ENCODE measurements at places on chromosomes 4 and X.

DNA sequence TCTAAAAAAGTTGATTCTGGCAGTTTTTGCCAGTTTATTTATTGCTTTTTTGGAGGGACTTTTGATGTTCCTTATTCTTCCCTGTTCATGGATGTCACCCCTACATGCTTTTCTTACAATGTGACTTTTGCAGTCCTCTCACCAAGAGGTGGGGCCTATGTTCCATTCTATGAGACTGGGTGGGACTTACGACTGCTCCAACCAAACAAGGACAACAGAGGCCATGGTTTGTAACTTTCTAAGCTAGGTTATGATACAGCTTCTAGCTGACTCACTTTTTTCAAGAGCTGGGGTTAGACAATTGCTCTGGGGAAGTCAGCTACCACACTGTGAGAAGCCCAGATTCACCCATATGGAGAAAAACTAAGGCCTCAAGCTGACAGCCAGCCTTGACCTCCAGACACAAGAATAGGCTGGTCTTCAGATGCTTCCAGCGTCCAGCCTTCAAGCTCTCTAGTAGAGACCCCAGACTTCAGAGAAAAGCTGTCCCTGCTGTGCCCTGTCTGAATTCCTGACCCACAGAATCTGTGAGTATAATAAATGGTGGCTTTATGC, 39.5 kb downstream of the ENOPH1 start:
- peak; percentile 4 for DNase-seq

- peak; percentile 71 for DNase-seq
Observed at GRCh38 chr4:187608001-187608421, 387.6 kb upstream of the ZFP42 start.

- no peak for DNase-seq
Observed at GRCh38 chr4:35138449-35138848, 1105.9 kb downstream of the ARAP2 start.

DNA sequence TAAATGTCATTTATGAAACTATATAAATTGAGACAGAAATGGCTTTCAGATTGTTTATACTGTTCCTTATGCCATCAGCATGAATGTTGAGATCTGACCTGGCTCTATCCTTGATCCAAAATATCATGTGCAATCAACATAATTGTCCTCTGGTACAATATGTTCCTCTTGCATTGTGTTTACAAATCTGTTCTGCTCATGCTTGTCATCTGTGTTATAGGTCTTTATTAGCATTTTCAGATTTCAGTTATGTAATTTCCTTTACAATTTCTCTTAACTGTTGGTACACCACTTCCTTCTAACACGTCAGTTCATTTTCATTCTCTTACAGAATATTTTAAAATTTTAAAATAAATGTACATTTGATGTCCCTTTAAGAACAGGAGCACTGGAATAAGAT, 1.6 kb downstream of the HPGD start:
- DNase-seq: no peak

- no peak for DNase-seq
Observed at GRCh38 chr4:127251423-127251822, 381.3 kb upstream of the INTU start.

GRCh38 chrX:106894978-106895452, 8.1 kb downstream of the RIPPLY1 start:
- no peak for DNase-seq

DNA sequence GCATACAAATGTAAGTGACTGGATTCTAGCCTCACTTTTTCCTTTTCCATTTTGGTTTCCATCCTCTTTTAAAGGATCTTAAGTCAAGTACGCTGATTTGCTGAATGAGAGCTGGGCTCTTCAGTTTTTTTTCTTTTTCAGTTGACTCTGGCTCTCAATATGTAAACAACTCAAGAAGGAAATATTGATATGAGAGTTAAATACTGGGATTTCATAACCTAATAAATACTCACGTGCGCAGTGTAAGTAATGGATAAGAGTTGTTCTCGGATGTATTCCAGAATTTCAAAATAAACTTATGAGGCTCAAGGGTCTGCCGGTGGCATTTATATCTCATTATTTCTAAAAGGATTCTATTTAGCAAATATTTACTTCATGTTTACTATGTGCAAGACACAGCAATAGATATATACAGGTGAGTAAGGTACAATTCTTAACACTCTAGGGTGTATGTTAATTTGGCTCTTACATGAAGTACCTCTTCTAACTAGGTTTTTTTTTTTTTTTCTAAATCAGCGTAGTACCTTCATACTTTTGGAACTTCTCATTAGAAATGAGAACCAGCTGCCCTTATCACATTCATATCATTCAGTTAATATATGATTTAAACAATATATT, 11.0 kb upstream of the MAGEB10 start:
- no peak for DNase-seq

DNA sequence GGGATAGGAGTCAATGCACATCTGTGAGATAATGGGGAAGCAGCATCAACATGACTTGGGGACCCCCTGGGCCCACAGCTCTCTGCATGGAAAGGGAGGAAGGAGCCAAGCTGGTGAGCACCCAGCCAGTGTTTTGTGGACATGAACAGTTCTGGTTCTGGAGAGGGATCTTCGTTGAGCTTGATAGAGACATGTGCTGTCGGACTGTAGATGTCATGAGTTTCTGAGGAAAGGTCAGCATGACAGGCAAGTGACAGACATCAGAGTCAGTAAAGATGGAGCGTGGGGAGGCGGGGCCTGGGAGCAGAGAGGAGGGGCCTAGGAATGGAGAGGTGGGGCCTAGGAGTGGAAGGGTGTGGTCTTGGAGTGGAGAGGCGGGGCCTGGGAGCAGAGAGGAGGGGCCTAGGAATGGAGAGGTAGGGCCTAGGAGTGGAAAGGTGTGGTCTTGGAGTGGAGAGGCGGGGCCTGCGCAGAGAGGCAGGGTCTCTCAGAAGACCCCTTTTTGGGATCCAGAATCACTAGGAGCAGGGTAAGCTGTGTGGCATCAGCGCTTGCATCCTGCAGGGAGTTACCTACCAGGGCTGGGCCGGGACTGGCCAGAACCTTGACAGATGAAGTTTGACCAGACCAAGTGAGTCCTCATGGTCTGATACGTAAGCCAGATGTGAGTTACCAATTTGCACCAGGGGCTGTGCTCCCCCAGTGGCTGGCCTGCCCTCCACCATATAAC, 33.7 kb downstream of the PIGG start:
- DNase-seq: no peak

- DNase-seq: no peak
Observed at GRCh38 chr4:112942077-112942476, 107.4 kb upstream of the ANK2 start.

DNA sequence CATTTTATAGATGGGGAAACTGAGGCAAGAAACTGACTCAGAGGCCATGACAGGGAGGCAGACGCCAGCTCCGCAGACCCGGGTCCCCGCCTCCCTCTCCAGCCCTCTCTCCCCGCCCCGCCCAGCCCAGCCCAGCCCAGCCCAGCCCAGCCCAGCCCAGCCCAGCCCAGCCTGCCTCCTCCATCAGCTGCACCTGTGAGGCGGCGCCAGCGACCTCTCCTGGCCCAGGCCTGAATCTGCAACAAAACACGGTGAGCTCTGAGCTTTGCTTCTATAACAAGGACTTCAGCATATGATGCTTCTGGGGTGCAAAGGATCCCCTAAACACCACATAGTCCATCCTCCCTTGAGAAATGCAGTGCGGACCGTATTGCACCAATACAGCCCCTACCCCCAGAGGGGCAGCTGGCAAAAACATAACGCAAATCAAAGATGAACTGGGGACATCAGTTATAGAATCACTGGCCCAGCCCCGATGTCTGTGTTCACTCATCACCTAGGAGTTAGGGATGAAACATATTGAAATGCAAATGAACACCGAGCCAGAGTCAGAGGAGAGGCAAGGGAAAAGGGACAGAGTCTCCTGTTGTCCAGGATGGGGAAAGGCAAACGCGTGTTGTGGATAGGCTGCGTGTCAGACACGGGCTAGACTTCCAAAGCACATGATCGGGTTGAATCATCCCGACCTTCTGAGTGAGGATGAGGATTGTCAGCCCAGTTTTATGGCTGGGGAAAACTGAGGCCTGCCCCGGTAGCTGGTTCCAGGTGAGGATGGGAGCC, 216.1 kb upstream of the PSAPL1 start:
- no peak for DNase-seq

DNA sequence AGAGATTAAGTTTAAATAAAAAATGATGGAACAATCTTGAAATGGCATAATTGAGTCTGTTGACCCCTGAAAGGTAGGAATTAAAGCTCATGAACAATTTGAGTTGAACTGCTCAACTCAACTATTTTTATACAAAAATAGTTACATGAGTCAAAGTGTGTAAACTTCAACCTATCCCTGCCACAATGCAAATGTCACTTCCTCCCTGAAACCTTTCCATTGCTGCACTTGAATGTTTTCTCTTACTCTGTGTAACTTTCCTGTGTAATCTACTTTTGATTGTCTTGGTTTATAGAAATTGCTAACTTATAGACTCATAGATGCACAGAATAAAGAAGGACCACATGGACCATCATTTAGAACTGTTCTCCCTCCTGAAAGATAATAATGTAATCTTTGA, 218.5 kb downstream of the GBA3 start:
- DNase-seq: no peak

GRCh38 chr4:186932631-186933187, 209.1 kb upstream of the FAT1 start:
- no peak for DNase-seq

DNA sequence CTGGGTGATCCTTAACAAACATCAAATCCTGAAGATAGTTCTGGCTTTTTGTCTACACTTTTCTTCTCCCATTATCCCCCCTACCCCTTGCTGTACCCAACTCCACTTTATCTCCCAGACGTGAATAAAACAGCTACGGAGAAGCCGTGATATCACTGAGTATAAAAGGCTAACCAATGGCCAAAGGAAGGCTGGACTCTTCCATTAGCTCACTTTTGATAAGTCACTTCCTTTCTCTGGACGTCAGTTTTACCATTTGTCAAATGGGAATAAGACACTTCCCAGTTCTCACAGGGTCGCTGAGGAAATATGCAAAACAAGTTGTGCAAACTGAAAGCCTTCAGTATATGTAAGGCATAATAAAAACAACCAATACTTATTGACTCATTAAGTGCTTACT, 38.6 kb upstream of the EDA2R start:
- DNase-seq: no peak
